ENCODE measurements at places on chromosomes 3 and 15. TPM values are rescaled to one million over a fixed set of nuclear protein-coding genes. Genes with fewer than 3 reads are reported as not detected.

DNA sequence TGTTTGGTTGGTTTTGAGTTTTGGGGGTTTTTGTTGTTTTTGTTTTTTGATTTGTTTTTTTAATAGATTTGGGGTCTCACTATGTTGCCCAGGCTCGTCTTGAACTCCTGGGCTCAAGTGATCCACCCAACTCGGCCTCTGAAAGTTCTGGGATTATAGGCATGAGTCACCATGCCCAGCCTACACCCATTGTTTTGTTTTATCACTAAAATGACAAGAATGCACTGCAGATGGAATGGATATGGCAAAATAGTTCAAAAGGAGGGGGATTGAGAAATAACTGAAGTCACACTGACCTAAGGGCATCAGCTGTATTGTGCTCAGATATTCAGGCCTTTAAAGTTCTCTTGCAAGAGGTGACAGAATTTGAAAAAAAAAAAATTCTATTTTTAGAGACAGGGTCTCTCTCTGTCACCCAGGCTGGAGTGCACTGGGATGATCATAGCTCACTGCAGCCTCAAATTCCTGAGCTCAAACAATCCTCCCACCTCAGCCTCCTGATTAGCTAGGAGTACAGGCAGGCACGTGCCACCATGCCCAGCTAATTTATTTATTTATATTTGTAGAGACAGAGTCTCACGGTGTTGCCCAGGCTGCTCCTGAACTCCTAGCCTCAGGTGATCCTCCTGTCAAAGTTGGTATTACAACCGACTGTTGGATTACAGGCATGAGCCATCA lies 4.4 kb upstream of the RASA2 start:
- peak; percentile 79 for DNase-seq

DNA sequence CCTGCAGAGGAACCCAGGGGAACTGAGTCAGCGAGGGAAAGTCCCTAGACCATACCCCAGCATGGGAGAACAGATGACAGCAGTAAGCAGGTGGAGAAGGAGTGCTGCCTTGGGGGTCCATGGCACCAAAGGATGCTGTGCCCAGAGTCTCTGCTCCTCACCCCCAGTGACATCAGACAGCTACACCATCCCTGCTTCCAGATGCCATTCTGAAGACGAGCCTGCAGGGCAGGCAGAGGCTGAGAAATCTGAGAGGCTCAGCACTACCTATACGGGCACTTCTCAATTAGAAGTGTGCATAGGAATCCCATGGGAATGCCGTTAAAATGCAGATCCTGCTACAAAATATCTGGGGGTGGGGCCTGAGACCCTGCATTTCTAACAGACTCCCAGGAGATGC lies 211.3 kb upstream of the NSMCE3 start:
- DNase-seq, result no peak

DNA sequence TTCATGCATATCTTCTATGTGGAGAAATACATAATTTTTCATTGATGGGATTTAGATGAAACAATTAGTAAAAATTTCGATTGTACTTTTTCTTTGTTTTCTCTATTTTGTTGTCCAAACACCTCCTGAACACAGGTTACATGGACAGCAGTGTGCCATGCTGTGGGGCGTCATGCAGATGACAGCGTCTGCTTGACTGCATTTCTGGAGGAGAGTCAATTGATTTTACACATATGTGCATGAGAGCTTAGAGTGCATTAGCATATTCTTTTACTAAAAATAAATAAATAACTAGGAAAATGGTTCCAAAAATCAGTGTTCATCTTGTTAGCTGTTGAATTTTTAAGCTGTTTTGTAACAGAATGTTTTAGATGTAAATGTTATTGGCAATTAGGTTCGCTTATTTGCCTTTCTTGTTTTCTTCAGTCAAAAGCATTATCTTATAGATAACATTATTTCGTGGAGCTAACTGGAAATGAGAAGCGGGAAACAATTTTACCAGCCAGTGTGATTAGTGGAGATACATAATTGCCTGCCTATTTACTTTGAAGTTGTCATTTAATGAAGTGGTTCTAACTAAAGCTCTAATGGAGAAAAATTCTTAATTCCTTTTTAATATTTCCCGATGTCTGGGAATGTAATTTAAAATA lies 82.7 kb upstream of the VGLL3 start:
- no peak for DNase-seq

DNA sequence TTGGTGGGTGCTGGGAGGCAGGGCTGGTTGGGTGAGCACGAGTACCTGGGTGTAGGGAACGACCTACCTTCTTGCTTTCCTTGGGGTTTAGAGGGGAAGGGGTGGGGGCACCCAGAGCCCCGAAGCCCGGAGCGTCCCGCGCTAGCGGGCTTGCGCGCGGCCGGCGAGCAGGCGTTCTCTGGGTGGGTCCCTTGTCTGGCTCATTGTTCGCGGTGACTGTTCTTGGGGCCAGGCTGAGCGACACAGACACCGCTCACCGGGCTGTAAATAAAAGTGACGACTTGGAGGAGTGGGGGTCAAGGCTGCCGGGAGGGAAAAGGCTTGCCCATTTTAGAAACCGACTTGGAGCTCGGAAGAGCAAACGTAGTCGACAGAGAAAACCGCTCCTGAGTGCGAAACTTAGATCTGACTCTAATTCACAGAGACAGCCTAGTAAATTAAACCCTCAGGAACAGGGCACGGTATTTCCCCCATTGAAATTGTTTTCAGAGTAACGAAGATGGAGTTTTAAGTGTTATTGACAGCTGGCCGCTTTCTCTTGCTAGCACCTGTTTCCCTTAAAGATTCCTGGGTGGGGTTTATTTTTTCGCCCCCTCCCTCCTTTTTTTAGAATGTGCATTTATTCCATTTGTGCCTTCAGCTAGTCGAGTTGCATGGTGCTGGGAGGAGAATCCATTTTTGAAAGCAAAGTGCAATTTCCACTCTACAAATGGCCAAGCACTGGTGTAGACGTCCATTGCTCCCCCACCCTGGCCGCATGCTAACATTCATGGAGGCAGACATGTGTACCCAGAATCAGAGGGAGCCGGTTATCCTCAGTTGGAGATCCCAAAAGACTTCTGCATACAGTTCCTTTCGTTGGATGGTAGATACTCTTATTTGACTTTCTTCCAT lies 532.1 kb upstream of the SEMA6D start:
- DNase-seq, result peak; percentile 37

ZIC4 gene
- total RNA-seq, result not detected

DNA sequence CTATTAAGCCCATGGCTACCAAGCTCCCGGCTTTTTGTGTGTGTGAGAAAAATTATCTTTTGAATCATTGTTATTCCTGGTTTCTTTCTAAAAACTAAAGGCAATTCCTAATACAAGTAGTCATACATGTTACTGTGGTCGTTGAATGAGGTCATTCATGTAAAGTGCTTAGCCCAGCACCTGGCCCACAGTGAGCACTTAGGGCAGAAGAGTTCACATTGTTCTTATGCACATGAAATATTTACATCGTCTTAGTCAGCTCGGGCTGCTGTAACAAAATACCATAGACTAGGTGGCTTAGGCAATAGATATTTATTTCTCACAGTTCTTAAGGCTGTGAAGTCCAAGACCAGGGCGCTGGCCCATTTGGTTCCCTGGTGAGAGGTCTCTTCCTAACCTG lies 216.1 kb downstream of the SHQ1 start:
- no peak for DNase-seq

TJP1 gene
- total RNA-seq, result 128 TPM

- no peak for DNase-seq
Measured at GRCh38 chr3:193746832-193747231, 153.8 kb downstream of the OPA1 start.

CYP1A2 gene
- not detected for total RNA-seq

- peak; percentile 24 for DNase-seq
Measured at GRCh38 chr15:80660119-80660518, 35.0 kb upstream of the ABHD17C start.

GRCh38 chr3:14791343-14791945 lies 27.3 kb upstream of the FGD5 start:
- DNase-seq, result peak; percentile 71

CLSTN2 gene
- total RNA-seq, result not detected

CNTN4 gene
- not detected for total RNA-seq

DNA sequence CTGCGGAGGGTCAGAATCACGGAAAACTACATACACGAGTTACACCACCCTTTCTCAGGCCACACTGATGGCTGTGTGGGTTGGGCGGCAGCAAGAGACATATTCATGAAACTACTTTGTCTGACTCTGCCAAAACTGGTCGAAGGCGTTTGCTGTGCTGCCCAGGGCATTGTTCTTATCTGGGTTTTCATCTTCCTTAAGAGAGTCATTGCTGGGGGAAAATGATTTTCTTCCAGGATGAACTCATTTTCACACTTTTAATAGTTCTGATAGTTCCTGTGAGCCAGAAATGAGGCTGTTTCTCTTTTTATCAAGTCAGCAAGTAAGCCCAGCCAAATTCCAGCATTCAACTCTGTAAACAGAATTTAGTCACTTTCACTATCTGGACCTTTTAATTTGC lies 47.6 kb downstream of the TRIM71 start:
- DNase-seq, result peak; percentile 18

TP63 gene
- total RNA-seq, result not detected

GOLGA8S gene
- 0.55 TPM for total RNA-seq

Data from endothelial cell of umbilical vein (primary cell).